Spleen (tissue), 13 donors: ENCODE measurements at places on chromosomes 12 and 14.
A peak's percentile ranks its signal among the peaks of the same experiment; 100 is the strongest.

DNA sequence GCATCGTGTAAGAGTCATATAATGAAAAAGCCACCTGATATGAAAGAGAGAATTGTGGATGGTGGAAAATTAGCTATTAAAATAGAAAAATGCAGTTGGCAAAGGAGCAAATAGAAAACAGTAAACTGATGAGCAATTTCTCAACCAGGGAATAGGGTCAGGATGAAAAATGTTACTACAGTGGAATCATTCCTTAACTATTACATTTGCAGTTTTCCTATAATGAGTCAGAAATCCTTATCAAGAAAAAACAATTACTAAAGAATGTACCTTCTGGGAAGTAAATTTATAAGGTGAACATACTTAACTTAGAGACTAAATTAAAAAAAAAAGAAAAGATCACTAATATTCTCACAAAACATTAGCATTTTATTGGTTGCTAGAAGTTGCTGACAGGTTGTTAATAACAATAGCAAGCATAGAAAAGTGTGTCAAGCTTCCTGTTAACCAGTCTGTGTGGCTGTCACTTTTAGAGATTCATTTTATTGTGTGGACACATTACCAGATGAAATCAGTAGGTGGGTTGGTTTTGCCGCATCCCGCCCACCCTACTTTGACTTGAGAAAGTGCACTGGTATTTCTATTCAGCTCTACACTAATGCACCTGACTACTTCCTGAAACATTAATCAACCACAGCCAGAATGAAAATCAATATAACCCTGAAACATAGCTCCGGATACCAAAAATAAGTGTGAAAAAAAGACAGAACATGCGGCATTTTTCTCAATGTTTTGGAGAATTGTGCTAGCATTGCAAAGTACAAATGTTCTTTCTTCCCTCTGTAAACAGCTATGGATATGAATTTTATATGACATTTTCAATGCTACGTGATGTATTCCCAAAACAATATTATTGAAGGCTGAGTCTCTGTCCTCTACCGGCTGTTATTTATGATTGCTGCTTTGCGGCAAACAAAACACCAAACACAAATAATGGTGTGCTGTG, 576.7 kb downstream of the SLC16A7 start:
- DNase-seq = no peak

- no peak for DNase-seq
These were observed 40.6 kb upstream of the P2RX7 start for GRCh38 chr12:121092034-121092433.

- peak; percentile 53 for DNase-seq
These were observed 11.8 kb upstream of the OR6S1 start for GRCh38 chr14:20652996-20653975.

GRCh38 chr12:94163850-94164249, 15.5 kb downstream of the PLXNC1 start:
- DNase-seq = no peak

GRCh38 chr12:4261655-4262054, 11.9 kb upstream of the CCND2 start:
- DNase-seq = no peak

- DNase-seq = peak; percentile 35
These were observed 112.6 kb upstream of the FZD10 start for GRCh38 chr12:130049666-130050065.

GRCh38 chr14:104771918-104772706, 19.2 kb downstream of the SIVA1 start:
- DNase-seq = no peak

GRCh38 chr14:34874386-34875030, 652 bp downstream of the BAZ1A start:
- DNase-seq = peak; percentile 94

DNA sequence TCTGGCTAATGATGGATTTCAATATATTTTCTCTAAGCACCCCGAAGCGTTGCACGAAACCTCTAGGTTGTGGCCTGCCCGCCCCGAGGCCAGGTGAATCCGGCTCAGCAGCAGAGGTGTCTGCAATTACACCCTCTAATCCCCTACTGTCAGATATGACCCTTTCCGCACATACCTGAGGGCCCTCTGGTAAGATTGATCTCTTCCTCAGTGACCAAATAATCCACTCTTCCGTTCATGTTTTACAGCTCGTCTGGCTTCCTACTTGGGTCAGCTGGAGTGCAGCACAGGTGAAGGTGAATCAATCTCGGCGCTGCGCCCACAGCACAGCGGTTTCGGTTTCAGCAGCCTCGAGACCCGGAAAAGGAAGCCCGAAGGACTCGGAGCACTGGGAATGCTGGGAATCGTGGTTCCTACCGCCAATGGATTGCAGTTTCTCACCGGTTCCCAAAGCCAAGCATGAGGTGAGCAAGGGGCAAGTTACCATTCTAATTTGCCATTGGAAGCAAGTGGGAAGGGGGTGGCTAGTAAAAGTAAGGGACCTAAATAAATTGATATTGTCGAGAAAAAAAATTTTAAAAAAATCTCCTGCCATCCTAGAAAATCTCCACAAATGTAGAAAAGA, at the start of gene SYNJ2BP:
Gene SYNJ2BP (minus strand): TSS at position 366 of the 625 bp plus-strand sequence. CDS start 127 bp downstream, at position 239.
- DNase-seq = peak; percentile 88

DNA sequence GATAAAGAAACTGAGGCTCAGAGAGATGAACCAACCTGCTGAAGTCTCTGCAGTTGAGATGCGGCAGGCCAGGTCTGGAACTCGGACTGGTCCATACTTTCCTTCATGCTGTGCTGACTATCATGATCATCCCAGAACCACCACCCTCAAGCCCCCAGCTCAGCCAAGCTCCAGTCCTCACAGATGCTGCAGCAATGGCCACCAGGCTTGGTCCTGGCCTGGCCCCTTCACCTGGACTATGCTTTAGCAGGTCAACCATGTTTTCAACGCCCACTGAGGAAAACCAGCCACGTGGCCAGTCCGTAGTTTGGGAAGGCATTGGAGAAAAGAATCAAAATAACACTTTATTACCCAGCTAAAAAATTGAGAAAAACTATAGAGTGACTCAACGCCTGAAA, 1.4 kb downstream of the GPR68 start:
- DNase-seq = no peak

GRCh38 chr12:74066476-74066875, 471.2 kb upstream of the ATXN7L3B start:
- no peak for DNase-seq

DNA sequence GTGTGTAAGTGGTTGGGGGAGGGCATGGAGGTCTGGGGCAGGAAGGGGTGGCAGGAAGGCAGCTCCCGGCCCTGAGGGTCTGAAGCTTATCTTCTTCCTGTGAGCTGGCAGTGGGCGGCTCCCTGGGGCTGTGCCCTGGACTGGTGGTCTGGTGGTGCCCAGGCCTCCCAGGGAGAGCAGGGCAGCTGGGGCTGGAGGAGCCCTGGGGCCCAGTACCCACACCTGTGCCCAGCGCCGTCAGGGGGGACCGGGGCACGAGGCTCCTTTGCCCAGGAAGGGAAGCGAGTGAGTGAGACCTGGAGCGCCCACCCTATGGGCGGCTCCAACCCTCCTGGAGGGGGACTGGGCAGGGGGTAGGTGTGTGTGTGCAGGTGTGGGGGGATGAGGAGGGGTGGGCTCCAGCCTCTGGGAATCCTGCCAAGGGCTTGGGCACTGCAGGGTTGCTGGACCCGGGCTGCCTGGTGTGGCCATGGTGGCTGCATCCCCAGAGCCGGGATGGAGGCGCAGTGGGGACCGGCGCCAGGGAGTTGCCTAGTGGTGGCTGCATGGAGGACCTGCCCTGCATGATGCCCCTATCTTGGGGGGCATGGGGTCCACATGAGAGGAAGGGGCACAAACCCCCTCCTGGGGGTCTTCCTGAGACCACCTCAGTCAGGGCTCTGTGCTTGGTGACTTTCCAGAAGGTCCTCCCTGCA, 353.6 kb downstream of the TMEM121 start:
- peak; percentile 72 for DNase-seq

DNA sequence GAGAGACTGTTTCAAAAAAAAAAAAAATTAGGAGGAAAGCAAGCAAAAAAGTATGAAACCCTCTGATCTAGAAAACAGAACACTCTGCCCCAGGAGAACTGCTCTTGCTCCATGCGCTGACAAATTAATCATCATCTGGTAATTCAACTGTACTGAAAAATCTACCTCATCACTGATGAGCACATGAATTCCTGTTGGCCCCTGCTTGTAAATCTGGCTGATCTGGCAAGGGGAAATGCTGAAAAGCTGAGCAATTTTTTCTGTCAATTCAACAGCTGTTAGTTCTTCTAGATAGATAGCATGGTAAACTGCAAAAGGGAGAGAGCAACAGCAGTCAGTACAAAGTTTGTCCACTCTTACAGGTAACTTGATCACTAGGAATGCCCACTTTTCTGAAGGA, 15.2 kb upstream of the CSRNP2 start:
- no peak for DNase-seq

GRCh38 chr14:56210571-56210970, 92.4 kb downstream of the PELI2 start:
- DNase-seq = no peak

- no peak for DNase-seq
These were observed 18.9 kb upstream of the GPR132 start for GRCh38 chr14:105083926-105084685.

DNA sequence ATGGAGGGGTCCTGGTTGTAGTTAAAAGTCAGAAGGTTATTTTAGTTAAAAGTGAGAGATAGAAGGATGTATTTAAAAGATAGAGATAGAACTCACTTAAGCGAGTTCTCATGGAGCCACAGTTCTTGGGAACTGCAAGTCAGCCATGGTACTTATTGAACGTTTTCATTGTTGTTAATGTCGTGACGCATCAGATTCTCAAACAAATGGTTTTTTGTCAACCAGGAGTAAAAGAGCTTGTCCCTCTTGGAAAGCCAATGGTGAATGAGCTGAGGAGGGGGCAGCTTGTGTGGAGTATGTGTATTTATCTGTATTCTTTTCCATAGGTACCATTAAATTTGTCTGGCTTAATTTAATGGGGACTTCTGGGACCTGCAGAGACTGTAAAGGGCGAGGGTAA, 68.6 kb downstream of the FIGNL2 start:
- no peak for DNase-seq

DNA sequence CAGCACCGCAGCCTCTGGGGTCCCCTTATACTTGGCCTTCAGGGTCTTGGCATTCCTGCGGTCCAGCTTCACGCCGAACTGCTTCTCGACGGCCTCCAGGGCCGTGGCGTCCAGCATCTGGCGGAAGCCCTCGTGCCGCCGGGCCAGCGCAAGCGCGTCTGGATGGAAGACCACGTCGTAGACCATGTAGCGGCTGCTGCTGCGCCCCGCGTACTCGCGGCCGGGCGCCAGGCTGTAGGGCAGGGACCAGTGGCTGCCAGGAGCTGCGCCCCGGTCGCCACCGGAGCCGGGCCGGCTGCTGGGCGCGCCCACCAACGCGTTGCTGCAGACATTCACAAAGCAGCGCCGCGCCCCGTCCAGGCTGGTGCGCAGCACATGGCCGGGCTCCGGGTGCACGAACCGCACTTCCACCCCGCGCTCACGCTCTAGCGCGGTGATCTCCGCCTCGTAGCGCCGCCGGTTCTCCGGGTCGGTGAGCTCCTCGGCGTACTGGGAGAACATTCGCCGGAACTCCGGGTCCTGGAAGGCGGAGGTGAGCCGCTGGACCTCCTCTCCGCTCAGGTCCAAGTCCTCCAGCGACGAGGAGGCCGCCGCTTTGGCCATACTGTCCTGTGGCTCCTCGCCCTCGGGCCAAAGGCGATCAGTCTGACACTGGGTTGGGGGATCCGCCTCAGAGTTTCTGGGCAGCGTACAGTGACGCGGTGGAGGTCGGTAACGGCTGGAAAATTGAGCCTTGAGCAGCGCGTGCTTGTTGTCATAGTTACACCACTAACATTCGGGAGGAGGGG, at the start of gene DNAAF2:
Gene DNAAF2 (minus strand): TSS at position 698 of the 788 bp plus-strand sequence. CDS start 95 bp downstream, at position 603.
- DNase-seq = peak; percentile 96
